Colonic mucosa (tissue), 4 donors: ENCODE measurements at places on chromosomes 4 and X. TPM values are rescaled to one million over a fixed set of nuclear protein-coding genes. Genes with fewer than 3 reads are reported as not detected.

The EGFL6 gene
- 0.10 TPM for total RNA-seq

The SLC25A5 gene
- 1,091 TPM for total RNA-seq

The ATP6AP1 gene
- total RNA-seq: 86.3 TPM

The DAPP1 gene
- 3.6 TPM for total RNA-seq

The CT45A2 gene
- total RNA-seq: not detected

The RHOXF2 gene
- total RNA-seq: not detected

The RGN gene
- total RNA-seq: 0.89 TPM

The PCDH10 gene
- total RNA-seq: 0.22 TPM

The DCAF12L2 gene
- not detected for total RNA-seq

The PDE5A gene
- total RNA-seq: 17.6 TPM

The SCML2 gene
- total RNA-seq: 1.2 TPM

The NHS gene
- 3.0 TPM for total RNA-seq

The P2RY10 gene
- total RNA-seq: 1.6 TPM

The CXCL8 gene
- total RNA-seq: 0.89 TPM

The PRRG1 gene
- total RNA-seq: 5.4 TPM

The TLR7 gene
- 1.3 TPM for total RNA-seq

The CPE gene
- total RNA-seq: 13.8 TPM

The MAGEA2 gene
- not detected for total RNA-seq

The CFAP99 gene
- 0.49 TPM for total RNA-seq

The NLGN3 gene
- total RNA-seq: 0.67 TPM

The GBA3 gene
- 9.5 TPM for total RNA-seq

The CPZ gene
- 1.2 TPM for total RNA-seq

The CTAG1A gene
- total RNA-seq: not detected

The FHDC1 gene
- total RNA-seq: 14.0 TPM

The RTL3 gene
- not detected for total RNA-seq

The PDLIM3 gene
- 5.0 TPM for total RNA-seq

The HSPA4L gene
- 17.7 TPM for total RNA-seq

The CXCL11 gene
- not detected for total RNA-seq

The POU3F4 gene
- not detected for total RNA-seq

The PDE6B gene
- total RNA-seq: 1.2 TPM

The GPM6B gene
- total RNA-seq: 8.6 TPM

The QRFPR gene
- total RNA-seq: not detected

The CXCL1 gene
- 19.6 TPM for total RNA-seq

The NUP62CL gene
- 3.7 TPM for total RNA-seq

The NFKB1 gene
- 61.6 TPM for total RNA-seq

The FAT4 gene
- 4.3 TPM for total RNA-seq
